Fibroblast of skin of left biceps (primary cell): ENCODE measurements at places on chromosomes 11 and 22.

GRCh38 chr11:73236205-73236765 lies 18.2 kb downstream of the P2RY2 start:
- no peak for DNase-seq

- no peak for DNase-seq
Observed at GRCh38 chr11:67303132-67303834, at the start of gene SSH3. TSS of gene SSH3 (plus strand) at chr11:67303530. CDS start at chr11:67303626, 96 bp downstream.

DNA sequence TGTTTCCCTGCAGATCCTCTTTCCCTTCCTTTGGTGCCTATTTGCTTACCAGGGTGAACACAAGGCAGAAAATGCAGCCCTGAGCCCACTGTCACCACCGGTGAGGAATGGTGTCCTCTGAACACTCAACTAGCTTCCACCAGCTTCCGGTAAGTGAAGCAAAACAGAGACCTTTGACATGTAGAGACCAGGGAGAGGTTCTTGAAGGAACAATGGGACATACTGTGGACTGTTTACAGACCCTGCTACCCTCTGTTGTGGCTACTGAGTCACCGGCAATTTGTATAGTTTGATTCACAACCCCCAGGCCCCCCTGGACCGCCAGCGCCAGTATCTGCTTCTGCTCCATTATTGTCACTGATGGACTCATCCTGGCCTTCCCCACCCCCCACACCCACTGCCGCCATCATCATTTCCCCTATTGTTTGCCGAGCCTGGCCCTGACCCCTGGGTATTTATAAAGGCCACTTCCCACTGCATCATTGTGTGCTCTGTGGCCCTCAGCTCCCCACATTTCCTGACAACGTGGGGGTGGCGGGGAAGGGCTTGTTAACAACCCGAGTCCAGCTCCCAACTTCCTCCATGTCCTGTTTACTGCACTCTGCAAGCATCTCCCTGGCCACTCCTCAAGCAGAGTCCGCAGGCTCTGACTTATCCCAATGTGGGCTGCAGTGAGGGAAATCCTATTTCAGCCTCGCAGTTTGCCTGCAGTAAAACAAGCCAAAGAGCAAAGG lies 252.9 kb downstream of the ETS1 start:
- no peak for DNase-seq

GRCh38 chr22:19814428-19814827 lies 40.2 kb downstream of the GNB1L start:
- DNase-seq: no peak

- DNase-seq: no peak
Observed at GRCh38 chr22:28977060-28977459, 84.6 kb downstream of the C22orf31 start.

DNA sequence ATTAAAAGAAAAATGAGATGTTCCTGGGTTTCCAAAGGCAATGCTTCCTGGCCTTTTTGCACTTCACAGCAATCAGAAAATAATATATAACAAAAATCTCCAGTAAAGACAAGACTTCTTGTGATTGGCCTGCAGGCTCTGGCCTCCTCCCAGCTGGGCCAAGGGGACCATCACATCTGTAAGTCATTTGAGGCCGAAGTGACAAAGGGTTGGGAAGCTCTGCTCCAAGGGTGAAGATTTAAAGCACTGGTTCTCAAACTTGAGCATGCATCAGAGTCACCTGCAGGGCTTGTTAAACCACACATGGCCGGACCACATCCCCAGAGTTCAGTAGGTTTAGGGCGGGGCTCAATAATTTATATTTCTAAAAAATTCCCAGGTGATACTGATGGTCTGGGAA lies 32.1 kb downstream of the ARFGAP2 start:
- no peak for DNase-seq

- no peak for DNase-seq
Observed at GRCh38 chr11:76768088-76768908, 14.9 kb upstream of the TSKU start.

DNA sequence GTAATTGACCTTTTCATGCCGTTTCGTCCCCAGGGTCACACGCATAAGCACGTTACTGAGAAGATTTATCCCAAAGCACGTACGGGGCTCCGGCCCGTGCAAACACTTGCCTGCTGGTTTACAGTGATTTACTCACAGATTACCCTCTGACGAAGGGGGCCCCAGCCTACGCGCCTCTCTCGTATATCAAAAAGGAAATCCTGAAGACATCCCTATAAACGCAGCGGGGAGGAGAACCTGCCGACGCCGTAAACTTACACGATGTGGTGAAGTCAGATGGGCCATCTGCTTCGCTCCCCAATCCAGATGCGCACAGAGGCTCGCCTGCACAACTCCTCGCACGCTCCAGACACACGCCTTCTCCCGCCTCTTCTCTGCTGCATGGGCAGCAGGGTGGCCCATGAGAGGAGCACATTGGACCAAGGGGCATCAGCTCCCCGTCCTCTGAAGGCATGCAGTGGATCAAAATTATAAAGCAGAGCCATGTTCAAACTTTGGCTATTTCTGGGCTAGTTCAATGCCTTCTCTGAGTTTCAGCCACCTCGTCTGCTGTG lies 123.6 kb downstream of the MN1 start:
- peak; percentile 21 for DNase-seq

DNA sequence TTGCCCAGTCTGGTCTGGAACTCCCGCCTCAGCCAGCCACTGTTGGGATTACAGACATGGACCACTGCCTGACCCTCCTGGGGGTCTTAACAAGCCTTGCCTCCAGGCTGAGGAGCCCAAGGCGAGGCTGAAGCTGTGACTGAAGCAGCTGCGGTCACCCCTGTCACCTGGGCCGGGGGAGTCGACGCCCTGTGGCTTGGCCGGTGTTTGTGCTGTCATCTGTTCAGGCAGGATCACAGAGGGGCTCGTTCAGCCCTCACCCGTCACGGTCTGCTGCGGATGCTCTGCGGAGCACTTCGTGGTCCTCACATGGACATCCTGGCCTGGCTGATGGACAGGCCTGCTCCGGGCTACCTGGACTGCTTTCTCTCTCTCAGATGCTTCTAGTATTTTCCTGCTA lies 23.8 kb downstream of the TRMU start:
- no peak for DNase-seq

GRCh38 chr22:28544431-28544868 lies 135.2 kb downstream of the TTC28 start:
- DNase-seq: no peak

DNA sequence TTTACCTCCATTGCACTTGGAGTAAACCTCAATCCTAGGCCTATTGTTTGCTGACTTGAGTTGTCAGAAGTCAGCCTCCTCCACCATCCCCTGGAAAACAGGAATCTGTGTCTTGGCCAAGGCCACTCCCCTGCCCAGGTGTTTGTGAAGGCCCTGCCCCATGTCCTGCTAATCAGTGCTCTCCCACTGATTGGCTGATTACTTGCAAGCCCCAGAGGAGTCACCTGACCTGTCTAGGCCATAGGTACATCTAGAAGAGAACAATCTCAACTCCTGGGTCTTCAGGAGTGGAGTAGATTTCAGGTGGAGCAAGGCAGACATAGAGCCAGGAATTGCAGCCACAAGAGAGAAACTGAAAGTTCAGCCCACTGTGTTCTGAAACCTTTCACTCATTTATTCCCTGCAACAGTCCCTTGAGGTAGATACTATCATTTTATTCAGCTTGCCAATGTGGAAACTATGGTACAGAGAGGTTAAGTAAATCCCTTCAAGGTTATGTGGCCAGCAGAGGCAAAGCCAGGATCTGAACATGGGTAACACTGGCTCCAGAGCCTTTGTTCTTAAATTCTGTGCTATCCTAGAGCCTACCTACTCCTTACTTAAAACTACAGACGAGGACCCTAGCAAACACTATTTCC lies 10.4 kb downstream of the OAF start:
- DNase-seq: no peak

GRCh38 chr22:39130892-39131855 lies 21.3 kb downstream of the CBX7 start:
- DNase-seq: no peak

GRCh38 chr22:24437741-24438328 lies 10.4 kb downstream of the ADORA2A start:
- DNase-seq: no peak

DNA sequence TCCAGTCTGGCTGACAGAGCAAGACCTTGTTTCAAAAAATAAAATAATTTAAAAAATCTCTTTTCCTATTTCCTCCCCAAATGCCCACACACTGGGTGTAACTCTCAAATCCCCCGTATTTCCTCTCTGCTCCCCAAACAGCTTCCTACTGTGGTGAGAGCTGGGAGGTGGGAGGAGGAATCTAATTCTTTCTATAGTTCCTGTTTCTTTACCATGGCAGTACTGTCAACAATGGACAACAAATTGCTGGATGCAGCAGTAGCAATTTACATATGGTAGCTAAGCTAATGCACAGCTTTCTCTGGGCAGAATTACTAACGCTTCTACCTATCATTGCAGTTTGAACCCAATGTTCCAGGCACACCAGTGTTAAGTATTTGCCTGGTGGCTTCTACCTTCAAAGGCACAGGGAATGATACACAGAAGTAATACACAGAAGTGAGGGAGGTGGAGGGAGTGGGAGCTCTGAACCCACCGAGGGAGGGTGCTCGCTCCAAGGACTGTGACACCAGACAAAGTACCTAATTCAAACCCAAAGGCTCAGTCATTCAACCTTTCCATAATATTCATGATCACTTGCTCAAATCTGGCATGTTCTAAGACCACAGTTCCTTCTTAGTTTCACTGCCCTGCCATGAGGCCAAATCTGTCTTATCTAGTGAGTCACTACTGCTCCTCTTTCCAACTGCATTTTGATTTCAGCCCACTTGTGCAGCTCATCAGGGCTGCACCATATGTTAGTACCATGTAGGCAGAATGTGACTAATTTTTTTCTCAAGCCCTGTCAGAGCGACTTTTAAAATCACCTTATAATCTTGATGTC lies 37.9 kb downstream of the CELF1 start:
- peak; percentile 29 for DNase-seq

GRCh38 chr11:100336873-100337272 lies 350.2 kb upstream of the ARHGAP42 start:
- DNase-seq: no peak

- DNase-seq: no peak
Observed at GRCh38 chr11:128962896-128963295, 20.2 kb upstream of the TP53AIP1 start.

- DNase-seq: no peak
Observed at GRCh38 chr11:33420959-33421566, 163.9 kb downstream of the HIPK3 start.

GRCh38 chr11:71118671-71119250 lies 133.6 kb downstream of the SHANK2 start:
- DNase-seq: no peak

GRCh38 chr11:83508804-83509203 lies 222.6 kb upstream of the CCDC90B start:
- DNase-seq: no peak

DNA sequence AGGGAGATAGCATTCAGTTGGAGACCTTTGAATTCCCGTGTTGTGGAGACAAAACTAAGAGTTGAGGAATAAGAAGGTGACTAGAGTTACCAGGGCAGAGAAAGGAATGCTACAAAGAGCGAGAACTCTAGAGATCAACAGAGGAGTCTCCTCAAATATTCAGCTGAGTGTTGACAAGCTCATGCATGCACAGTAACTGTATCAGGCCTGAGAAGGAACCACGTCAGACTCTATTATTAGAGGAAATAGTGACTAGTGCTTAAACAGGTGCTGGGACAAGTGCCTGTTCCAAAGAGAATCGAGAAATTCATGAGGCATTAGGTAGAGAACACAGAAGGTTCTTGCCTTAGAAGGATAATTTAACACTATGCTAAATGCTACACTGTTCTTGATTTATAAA lies 333.8 kb upstream of the CHORDC1 start:
- no peak for DNase-seq

DNA sequence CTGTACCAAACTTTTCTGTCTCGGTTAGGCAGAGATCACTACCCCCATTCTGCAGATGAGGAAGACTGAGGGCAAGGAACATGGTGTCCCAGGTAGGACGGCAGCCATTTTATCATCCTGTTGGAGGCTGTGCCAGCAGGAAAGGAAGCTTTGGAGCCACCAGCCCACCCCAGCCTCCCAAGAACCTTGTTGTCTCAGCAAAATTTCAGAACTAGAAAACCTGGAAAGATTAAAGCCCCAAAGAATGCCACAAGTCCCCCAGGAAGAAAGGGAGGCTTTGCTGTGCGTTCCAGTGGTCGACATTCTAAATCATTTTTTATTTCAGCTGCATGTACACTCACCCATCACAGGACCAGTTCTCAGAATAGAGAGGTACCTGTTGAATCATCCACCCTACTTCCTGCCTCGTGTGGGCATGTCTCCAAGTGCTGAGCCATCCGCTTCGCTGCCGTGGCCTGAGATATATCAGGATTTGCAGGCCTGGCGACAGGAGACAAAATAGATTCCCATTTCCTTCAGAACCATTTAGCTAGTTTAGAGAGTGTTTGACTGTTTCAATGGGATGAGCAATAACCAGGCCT lies 13.0 kb upstream of the EIF3D start:
- DNase-seq: peak; percentile 79

DNA sequence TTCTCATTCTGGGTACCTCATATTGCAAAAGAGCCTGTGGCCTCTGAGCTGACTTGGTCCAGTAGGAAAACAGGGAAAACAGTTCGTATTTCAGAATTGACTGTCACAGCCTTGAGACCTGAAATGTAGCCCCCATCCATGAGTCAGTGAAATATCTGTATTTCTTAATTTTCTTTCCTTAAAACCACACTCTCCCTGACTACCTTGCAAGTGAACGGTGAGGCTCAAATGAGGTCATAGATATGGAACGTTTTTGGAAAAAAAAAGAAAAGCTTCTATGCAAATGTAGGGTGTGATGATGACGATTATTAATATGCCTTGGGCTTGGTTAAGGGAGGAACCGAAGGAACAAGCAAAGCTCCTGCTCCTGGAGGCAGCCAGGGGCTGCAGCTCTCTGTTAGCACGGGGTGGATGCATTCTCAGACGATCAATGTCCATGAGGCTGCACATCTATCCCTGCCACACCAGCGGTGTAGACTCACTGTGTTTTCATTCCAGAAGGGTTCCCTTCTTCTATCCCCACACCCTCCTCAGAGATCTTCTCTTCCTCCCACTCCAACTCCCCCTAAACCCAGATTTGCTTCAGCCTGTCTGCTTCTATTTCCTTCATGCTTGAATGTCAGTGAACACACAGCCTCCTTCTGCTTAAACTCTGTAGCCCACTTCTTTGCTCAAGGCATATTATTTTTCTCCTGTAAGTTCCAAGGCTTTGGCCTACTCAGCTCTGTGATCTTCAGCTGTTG lies 29.2 kb upstream of the SCN3B start:
- no peak for DNase-seq

- no peak for DNase-seq
Observed at GRCh38 chr22:41237707-41238569, 2.8 kb downstream of the CHADL start.

DNA sequence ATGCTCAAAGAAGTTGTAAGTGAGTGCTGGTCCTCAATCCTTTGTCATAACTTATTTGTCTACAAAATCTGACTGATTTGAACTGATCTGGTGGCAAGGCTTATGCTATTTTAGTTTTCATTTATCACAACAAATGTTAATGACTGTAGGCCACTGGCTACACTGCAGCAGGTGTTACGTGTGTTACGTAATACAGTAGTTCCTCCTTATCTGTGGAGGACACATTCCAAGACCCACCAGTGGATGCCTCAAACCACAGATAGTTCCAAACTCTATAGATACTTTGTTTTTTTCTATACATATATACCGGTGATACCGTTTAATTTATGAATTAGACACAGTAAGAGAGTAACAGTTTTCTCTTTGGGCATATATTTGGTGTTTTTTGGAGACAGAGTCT lies 7.0 kb downstream of the MADD start:
- no peak for DNase-seq

GRCh38 chr11:9473408-9473807 lies 12.6 kb downstream of the ZNF143 start:
- DNase-seq: no peak

GRCh38 chr22:41912338-41913039 lies 2.4 kb downstream of the SHISA8 start:
- DNase-seq: no peak

GRCh38 chr11:1832920-1833295 lies 1.9 kb upstream of the SYT8 start:
- no peak for DNase-seq
